MCF 10A (cell line): ENCODE measurements at places on chromosomes 5 and 9. TPM values are rescaled to one million over a fixed set of nuclear protein-coding genes. Genes with fewer than 3 reads are reported as not detected.

Gene OLFML2A
- 0.21 and 0.25 TPM in 2 replicates for total RNA-seq

Gene NR4A3
- 0.16 and 0.25 TPM in 2 replicates for total RNA-seq

DNA sequence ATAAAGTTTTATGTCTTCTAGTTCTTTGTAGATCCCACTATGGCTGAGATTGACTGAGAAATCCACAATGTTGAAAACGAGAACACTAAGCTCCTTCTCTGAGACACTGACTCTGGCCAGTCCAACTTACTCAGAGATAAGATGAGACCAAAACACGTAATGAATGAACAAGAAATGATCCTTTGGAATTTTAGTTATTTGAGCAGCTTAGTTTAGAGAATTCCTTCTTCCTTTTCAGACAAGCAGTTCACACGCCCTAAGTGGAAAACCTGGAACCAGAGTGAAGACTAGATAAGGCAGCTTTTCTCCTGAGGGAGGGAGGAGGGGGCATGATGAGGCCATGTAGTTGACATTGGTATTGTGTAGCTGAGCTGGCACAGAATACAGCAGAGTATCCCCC, 139.6 kb downstream of the GABRB2 start:
- H3K4me3 ChIP-seq = no peak overlapping the region
- peaks cover 30% of the 10 kb centered on the region for H3K27me3 ChIP-seq
- no peak overlapping the region for H3K27ac ChIP-seq

Gene PLEKHG4B
- total RNA-seq = not detected in 2 replicates

Gene TAF11L5
- not detected in 2 replicates for total RNA-seq
